ENCODE measurements at places on chromosomes 13 and 19. TPM values are rescaled to one million over a fixed set of nuclear protein-coding genes. Genes with fewer than 3 reads are reported as not detected.

GRCh38 chr13:69706807-69707206 lies 400.8 kb upstream of the ATXN8OS start:
- DNase-seq = no peak
- no peaks in the 10 kb centered on the region for H3K36me3 ChIP-seq
- no peak overlapping the region for H3K27ac ChIP-seq
- H3K27me3 ChIP-seq = no peaks in the 10 kb centered on the region
- no peaks in the 10 kb centered on the region for H3K4me1 ChIP-seq

DNA sequence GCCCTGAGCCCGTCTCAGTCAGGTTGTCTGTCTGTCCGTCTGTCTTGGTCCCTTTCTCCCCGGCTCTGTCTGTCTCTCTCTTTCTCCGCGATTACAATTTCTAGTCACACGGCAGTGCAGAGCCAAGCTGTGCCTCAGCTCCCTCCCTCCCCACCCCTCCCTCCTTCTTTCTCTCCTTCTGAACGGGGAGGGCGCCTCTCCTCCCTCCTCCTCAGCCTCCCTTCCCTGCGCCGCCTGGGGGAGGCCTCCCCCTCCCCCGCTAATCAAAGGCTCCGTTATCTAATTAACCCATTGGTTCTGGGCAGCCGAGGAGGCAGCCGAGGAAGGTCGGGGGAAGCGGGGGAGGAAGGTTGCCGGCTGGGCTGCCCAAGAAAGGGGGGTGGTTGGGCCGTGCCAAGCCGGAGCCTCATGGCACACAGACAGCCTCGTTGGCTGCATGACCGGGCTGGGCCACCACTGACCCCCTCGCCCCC lies 16.5 kb downstream of the LRRC4B start:
- no peak for DNase-seq
- no peaks in the 10 kb centered on the region for H3K36me3 ChIP-seq
- H3K27ac ChIP-seq = no peak overlapping the region
- peaks cover 4% of the 10 kb centered on the region for H3K4me1 ChIP-seq

The DNM2 gene
- total RNA-seq = 137 TPM

The GARIN5A gene
- total RNA-seq = 1.5 TPM
